ENCODE measurements at places on chromosomes 3 and 15.

DNA sequence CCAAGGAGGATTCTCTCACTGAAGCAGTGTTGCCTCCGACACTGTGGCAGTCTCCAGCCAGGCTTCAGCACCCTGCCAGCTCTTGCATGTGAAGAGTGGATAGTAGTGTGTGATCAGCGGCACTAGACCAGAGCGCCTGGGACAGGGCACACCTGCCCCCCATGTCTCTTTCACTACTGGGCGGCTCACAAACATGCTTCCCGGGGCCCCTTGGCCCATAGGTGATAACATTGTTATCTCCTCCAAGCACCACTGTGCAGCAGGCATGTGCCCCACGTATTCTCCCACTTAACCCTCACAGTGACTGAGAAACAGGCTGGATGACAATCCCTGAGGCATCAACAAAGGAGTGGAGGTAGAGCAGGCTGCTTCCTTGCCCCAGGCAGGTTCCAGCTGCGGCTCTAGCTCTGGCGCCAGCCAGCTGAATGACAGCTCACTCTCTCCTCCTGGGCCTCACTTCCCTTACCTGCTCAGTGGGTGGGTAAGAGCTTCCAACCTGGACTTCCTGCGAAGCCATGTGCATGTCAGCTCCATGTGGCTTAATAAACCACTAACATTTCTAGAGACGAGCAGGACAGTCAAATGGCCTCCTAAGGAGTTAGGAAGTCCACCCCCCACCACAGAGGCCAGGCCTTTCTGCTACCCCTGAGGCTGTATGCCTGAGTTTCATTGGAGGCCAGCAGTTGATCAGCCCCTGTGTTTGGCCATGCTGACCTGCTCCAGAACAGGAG, 37.8 kb downstream of the KLF13 start:
- peak; percentile 51 for DNase-seq

DNA sequence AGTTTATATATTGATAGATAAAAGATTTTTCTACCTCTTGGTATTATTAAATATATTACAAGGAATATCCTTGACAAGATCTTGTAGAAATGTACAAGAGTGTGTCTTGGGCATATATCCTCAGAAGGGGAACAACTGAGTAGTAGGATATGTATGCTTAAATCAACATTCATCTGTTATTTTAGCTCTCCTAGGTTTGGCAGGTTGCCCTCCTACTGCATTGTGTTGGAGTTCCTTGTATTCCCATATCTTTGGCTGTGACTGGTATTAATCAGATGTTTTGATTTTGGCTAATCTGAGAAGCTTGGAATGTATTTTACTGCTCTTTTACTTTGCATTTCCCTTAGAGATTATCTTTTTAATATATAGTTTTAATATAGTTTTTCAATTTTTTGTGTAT, 4.6 kb downstream of the MYRIP start:
- DNase-seq, result no peak

- no peak for DNase-seq
Observed at GRCh38 chr15:92451225-92451825, 57.6 kb downstream of the ST8SIA2 start.

DNA sequence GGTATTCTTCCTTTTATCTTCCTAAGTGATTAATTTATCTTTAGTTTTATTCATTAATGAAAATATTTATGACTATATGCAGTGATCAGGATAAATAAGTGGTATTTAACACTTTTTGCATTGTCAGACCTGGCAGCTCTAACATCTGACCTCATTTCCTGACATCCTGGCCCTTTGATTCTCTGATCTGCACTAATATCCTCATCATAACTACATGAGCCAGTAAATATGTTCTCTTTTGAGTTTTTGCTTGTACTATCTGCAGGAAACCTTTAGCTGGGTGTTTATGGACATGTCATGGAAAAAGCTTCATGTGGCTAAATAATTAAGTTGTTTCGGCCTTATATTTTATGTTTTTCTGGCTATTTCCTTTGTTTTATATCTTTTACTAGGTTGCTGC, 10.5 kb downstream of the NKTR start:
- no peak for DNase-seq

DNA sequence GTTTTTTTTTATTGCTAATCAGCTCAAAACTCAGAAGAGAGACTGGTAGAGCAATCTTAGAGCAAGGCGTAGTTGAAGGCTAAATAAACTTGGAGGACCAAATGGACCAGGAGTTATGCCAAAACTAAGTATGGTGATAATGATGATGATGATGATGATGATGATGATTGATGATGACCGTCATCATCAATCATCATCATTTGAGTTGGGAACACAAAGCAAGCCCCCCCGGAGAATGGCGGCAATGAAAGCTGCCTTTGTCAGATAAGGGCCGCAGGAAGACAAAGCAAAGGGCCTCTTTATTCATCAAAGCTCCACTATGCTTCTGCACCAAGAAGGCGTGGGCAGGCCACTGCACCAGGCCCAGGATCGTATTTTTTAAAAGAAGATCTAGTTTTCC, 82.1 kb upstream of the RAD18 start:
- no peak for DNase-seq

GRCh38 chr15:52710050-52710707, 31.0 kb upstream of the ATOSA start:
- DNase-seq, result no peak

GRCh38 chr15:100734586-100734985, 132.2 kb downstream of the ASB7 start:
- no peak for DNase-seq

- no peak for DNase-seq
Observed at GRCh38 chr3:70383360-70383831, 71.0 kb upstream of the MDFIC2 start.

GRCh38 chr3:69741032-69741767, 1.9 kb downstream of the MITF start:
- DNase-seq, result no peak

DNA sequence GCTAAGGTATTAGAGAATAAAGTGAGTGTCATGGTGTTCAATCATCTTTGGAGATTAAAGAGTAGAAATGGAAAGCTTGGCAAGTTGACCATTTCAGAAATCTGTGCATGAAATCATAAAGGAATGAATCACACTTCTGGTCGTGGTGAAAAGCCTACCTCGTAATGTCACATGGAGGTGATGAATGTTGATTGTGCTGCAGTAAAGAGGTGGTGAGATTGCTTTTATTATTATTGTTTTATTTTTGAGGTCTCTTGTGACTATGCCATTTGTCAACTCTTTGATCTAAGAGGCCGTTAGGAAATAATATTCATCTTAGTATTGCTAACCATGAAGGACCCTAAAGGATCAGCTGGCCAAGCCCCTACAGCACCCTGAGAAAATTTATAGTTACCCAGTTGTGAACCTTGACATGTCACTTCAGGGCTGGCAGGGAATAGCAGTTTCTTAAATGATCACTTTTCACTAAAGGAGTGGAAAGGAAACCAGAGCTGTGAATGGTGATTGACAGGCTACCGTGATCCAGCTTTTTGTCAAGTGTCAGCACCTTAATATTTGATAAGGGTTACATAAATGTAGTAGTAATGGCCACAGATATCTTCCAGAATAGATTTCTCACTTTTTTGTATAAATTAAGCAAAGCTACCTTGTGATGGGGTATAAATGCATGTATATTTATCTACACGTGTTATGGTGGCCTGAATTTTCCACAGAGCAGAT, 203.9 kb downstream of the PTPRG start:
- DNase-seq, result no peak

GRCh38 chr3:32457971-32458471, 44.6 kb downstream of the CMTM6 start:
- DNase-seq, result peak; percentile 47

GRCh38 chr15:64503197-64503596, 42.8 kb downstream of the ZNF609 start:
- peak; percentile 27 for DNase-seq

- DNase-seq, result no peak
Observed at GRCh38 chr3:110184536-110184935, 847.2 kb upstream of the DPPA4 start.

DNA sequence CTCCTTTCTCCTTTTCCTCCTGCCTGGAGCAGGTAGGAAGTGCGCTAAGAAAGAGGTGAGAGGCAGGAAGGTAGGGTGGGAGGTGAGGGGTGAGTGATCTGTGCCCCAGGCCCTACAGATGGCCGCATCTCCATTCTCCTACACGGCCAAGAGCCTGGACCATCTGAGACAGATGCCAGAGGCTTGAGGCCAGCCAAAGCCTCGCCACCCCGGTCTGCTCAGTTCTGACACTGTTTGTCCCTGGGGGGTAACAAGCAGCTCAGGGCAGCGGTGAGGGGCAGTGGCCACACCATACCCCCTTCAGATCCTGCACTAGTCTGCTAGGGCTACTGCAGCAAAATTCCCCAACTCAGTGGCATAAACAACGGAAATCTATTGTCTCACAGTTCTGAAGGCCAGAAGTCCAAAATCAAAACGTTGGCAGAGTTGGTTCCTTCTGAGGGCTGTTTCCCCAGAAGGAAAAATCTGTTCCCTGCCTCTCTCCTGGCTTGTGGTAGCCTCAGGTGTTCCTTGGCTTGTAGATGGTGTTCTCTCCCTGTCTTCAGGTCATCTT, 28.4 kb downstream of the ADCY5 start:
- no peak for DNase-seq

- no peak for DNase-seq
Observed at GRCh38 chr15:31221936-31222515, 104.6 kb upstream of the KLF13 start.

- no peak for DNase-seq
Observed at GRCh38 chr3:81451611-81452010, 309.8 kb downstream of the GBE1 start.

GRCh38 chr15:100596792-100597191, 5.2 kb downstream of the LINS1 start:
- DNase-seq, result peak; percentile 93

DNA sequence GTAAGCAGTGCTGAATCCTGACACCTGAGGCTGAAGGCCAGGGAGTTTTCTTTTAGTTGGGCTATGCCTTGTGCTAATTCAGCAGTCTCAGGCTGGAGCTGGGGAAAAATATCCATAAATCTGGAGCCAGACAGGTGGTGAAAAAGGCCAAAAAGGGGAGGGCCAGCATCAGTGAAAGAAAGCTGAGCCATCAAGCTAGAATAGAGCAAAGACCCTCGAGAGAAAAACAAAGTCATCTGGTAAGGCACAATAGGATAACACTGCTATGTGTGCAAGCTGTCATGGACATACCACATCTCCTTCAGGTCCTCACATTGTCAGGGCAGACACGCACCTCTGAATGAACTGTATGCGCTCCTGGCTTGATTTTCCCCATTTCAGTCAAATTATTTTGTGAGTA, 687.9 kb downstream of the SQOR start:
- DNase-seq, result no peak

GRCh38 chr3:117367861-117368260, 658.3 kb downstream of the TUSC7 start:
- DNase-seq, result no peak

DNA sequence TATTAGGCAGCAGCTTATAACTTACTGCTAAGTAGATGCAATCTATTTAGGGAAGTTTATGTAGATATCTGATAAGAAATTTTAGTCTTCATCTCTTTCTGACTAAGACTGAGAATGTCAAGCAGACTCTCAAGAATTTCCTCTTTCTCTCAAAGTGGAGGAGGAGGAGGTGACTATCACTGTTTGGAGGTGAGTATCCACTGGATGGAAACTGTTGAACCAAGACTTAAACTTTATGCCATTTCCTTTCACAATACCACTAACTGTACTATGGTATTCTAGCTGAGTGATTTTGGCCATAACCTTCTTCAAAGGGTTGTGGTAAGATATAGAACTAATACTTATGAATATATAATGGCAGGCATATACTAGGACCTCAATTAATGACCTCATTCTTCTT, 64.6 kb downstream of the TPRG1 start:
- DNase-seq, result no peak

DNA sequence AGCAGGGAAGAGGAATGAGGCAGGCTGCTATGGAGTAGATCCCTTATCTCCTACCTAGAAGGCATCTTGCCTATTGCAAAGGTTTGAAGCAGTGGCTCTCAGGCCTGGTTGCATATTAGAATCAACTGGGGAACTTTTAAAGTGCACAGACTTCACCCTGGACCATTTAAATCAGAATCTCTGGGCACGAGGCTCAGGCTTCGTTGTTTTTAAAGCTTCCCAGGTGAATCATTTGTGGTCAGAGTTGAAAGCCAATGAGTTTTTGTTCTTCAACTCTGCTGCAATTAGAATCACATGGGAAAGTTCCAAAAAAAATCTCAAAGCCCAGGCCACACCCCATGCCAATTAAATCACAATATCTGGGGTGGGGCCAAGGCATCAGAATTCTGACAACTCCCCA, 773.1 kb downstream of the AGBL1 start:
- no peak for DNase-seq

All from Jurkat, Clone E6-1 (cell line).